Stimulated activated CD4-positive, alpha-beta T cell treated with anti-CD3 and anti-CD28 coated beads, Interleukin-2, amount 100 ng/mL, for 4 hours (primary cell): ENCODE measurements at places on chromosomes 2 and 18.

DNA sequence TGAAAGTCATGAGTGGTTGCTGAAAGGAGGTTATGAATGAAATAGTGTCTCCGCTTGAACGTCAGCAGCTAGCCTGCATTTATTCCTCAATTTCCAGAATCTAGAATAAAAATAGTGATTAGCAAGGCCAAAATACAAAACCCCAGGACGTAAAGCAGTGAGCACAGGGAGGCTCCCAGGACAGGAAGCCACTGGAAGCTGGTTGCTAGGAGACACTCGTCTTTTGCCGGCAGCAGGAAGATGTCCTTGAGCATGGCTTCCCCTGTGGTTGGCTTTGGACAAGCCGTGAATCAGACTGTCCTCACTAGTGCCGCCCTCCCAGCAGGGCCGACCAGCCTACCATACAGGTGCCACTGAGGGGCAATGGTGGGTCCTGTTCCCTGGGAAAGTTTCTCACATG is 374.4 kb downstream of the MTX2 start:
- DNase-seq = no peak

DNA sequence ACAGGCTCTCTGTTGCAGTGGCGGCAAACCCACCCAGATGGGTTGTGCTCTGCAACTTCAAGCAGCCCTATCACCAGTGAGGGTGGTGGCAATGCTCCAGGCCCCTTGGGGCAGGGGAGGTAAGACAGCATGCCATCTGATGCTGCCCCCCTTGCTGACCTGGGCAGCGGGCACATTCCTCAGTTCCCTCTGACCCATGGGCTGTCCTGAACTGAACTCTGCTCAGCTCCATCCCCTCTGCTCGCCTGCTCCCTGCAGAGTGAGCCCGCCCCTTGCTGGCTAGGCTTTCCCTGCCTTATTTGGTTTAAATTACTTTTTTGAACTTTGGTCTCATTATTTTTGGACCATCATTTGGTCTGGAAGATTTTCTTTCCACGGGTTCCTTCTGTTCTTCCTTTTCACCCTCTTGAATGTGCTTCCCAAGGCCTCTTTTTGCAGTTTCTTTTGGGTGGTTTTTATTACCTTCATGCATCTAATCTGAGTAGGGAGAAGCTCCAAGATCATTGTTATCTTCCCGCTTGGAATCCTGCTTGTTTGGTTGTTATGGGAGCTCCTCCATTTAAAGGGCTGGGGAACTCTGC is 565.4 kb downstream of the TNS1 start:
- no peak for DNase-seq

- no peak for DNase-seq
These were observed 31.9 kb downstream of the CNRIP1 start for GRCh38 chr2:68287580-68288441.

- no peak for DNase-seq
These were observed 270.2 kb upstream of the SYT4 start for GRCh38 chr18:43547456-43547855.

DNA sequence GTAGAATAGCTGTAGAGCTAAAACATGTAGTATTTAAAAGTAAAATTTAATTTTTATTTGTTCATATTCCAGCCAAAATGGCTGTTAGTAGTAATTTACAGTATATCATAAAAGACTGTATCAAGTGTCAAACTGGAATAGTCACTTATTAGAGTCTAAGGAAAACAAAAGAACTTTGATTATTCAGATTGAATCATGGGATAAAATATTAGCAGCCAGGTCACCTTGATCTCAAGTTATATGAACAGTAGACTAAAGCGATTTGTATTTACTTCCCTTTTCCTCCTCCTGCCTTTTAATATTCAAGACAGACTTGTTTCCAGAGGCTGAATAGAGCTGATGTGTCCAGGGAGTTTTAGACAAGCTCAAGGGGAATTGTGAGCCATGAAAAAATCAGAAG is 54.4 kb downstream of the PMAIP1 start:
- no peak for DNase-seq

- no peak for DNase-seq
These were observed 1204.0 kb upstream of the ZEB2 start for GRCh38 chr2:145723872-145724271.

GRCh38 chr18:7221424-7222155 is 9.3 kb upstream of the LRRC30 start:
- no peak for DNase-seq

DNA sequence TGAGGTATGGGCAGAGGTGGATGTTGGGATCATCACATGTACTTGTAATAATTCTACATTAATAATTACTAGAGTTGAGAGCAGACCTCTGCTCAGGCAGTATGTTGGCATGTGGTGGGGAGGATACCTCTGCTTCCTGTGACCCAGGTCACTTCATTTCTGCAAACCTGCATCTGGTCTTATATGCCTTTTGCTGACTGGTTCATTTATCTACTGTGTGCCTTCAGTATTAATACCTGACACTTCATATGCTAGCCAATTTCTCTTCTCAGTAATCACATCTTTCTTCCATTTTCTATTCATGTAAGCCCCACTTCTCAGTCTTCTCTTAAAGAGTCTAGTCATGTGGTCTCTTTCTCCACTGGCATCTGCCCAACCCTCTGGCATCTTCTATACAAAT is 41.1 kb upstream of the DLX2 start:
- no peak for DNase-seq

DNA sequence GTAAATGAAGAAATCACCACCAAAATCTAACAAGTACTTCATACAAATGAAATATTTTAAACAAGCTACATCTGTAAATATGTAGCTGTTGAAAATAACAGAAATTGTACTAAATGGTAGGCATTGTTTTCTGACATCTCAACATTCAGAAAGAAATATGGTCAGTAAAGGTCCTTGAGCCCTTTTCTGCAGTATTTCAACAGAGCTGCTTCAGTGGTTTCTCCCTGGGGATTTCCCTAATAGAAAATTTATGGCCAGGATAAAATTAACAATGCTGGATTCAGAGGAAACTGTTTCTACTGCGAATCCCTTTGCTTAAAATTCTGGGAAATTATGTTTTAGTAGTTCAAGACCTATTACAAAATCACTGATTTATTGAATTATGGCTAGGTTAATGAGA is 256.6 kb downstream of the PIEZO2 start:
- no peak for DNase-seq

- DNase-seq = no peak
These were observed 24.3 kb downstream of the OSBPL1A start for GRCh38 chr18:24373328-24373727.

GRCh38 chr2:99910902-99911301 is 231.5 kb downstream of the AFF3 start:
- no peak for DNase-seq

DNA sequence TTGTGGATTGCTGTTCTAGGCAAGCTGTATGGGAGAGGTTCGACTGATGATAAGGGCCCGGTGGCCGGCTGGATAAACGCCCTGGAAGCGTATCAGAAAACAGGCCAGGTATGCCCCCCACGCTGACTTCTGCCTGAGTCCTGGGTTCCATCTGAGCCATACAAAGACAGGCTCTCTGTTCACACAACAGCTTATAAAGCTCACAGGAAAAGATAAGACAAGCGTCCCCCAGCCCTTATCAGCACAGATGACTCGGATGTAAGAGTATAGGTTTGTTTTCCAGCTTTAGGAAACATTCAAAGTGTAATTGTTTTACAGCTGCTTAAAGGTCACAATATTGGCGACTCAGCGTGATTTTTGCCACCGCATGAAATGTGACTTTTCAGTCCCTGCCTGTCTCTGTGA is 12.7 kb downstream of the CNDP2 start:
- DNase-seq = no peak

- DNase-seq = no peak
These were observed 40.9 kb downstream of the PDK1 start for GRCh38 chr2:172596776-172597175.

DNA sequence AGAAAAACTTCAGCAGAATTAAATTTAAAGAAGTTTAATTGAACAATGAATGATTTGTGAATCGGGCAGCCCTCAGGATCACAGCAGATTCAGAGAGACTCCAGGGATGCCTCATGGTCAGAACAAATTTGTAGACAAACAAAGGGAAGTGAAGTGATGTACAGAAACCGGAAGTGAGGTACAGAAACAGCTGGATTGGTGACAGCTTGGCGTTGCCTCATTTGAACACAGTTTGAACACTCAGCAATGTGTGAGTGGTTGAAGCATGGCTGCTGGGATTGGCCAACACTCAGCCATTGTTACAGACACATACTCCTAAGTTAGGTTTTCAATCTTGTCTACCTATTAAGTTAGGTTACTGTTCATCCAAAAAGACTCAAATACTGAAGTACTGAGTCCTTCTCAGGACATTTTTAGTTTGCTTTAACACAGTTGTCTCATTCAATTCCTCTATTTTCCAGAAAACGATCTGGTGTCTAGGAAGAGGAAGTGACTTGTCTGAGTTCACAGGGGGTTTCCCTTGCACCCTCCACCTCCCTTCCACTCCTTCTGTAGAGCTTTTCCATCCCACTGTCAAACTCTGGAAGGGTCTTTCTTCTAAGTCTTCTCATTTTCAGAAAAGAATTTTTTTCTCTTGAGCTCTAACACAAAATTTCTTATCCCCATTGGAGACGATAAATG is 137.9 kb downstream of the SLC4A3 start:
- no peak for DNase-seq

DNA sequence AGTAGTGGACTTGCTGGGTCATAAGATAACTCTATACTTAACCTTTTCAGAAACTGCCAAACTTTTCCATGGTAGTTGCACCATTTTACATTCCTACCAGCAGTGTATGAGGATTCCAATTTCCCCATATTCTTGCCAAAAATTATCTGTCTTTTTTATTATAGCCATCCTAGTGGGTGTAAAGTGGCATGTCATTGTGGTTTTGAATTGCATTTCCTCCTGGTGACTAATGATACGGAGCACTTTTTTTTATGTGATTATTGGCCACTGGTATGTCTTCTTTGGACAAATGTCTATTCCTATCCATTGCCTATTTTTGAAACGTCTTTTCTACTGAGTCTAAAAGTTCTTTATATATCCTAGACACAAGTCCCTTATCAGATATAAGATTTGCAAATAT is 44.3 kb downstream of the CACNB4 start:
- no peak for DNase-seq

- DNase-seq = no peak
These were observed 35.3 kb downstream of the TCF4 start for GRCh38 chr18:55552526-55553189.

DNA sequence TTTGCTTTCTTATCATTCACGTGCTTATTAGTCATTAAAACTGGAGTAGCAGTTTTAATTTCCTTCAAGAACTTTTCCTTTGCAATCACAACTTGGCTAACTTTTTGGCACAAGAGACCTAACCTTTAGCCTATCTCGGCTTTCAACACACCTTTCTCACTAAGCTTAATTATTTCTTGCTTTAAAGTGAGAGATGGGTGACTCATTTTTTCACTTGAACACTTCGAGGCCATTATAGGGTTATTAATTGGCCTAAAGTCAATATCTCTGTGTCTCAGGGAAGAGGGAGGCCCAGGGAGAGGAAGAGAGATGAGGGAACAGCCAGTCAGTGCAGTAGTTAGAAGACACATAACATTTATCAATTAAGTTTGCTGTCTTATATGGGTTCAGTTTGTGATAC is 289.8 kb downstream of the RBM43 start:
- no peak for DNase-seq

GRCh38 chr2:19774805-19775176 is 127.0 kb downstream of the TTC32 start:
- DNase-seq = no peak

DNA sequence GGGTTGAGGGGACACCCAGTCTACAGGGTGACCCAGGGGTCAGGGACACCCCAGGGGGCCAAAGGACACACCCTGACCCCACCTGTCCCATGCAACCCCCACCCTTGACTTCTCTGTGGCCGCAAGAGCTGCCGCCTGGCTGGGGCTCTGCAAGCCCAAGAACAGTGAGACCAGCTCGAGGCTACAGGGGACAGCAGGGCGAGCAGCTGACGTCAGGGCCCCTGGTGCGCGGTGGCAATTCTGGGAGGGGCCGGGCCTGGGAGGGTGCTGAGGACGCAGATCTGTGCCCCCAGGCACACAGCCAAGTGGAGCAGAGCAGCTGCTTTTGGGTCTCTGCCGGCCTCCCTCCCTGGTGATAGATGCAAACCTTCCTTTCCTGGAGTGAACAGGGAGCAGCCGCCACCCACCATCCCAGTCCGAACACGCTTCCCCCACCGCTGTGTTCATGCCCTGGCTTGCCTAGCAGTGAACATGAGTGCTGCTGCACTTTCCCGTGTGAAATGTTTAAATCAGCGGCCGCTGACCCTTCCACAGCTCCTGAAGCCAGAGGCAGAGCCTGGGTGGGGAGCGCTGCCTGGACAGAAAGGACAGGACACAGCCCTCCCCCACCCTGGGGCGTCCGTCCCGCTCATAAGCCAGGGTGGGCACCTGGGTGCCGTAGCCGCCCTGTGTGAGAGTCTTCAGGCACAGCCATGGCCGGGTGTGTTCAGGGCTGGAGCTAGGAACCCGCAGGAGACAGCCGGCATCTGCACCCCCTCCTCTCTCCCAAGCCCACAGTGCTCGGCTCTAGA is 46.9 kb downstream of the SLC66A2 start:
- DNase-seq = no peak

DNA sequence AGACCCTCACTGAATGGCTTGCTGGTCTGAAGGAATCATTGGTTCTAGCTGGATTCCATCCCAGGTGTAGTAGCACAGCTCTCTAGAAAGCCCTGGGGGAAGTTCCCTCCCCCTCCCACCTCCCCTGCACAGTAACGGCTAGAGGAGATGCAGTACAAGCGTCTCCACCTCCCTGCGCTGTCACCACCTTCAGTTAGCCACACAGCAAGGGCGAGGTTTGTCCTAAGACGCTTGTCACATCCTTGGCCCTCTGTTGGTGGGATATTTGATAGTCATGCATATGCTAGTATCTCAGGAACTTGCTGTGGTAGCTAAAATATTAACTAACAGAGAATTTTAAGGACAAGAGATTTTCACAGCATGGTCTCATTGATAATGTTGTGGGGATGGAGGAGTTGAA is 19.4 kb downstream of the TRAPPC12 start:
- no peak for DNase-seq

DNA sequence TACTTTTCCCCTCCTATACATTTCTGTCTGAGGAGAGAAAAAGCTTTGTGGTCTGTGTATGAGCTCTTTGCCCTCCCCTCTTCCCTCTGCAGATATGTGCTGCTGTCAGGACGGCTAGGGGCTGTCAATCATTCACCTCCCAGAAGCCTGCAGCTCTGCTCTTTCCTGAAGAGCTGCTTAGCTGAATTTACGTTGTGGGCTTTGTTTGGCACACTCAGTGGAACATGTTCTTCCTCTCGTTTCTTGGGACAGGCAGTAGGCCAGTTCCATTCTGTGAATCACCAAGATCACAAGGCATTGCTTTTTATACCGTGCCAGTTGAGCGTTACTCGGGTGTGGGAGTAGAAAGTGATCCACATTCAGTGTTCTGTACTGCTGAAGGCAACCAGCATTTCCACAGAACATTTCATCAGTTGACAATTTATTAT is 136.7 kb downstream of the LAMA3 start:
- no peak for DNase-seq

DNA sequence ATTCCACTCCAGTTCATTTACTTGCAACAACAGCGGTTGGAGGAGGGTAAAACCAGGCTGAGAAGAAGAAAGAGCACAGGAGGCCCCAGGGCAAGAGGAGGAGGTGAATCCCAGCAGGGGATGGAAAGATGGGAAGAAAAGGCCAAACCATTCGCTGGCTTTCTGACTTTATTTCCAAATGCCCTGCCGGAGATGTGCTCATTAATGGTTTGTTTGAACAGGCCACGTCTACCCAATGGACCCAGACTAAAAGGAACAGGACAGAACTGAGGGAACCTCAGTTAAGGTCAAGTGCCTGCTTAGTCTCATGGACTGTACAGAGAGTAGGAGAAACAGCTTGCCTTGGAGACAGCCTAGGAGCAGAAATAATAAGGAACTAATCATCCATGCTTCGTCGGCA is 121.6 kb upstream of the NDUFV2 start:
- DNase-seq = no peak

- DNase-seq = no peak
These were observed 213.0 kb downstream of the RNF152 start for GRCh38 chr18:61679836-61680235.
